ENCODE measurements at places on chromosomes 16 and 17. TPM values are rescaled to one million over a fixed set of nuclear protein-coding genes. Genes with fewer than 3 reads are reported as not detected.

BCL7C gene
- 43.8 TPM for total RNA-seq

- H3K27ac ChIP-seq: no peak overlapping the region
- peaks cover 28% of the 10 kb centered on the region for H3K36me3 ChIP-seq
- H3K27me3 ChIP-seq: no peaks in the 10 kb centered on the region
These were observed 3.7 kb downstream of the TXNDC11 start for GRCh38 chr16:11738742-11739544.

GRCh38 chr17:53017227-53017626 is 805.5 kb upstream of the KIF2B start:
- H3K27ac ChIP-seq: no peak overlapping the region
- DNase-seq: no peak
- no peaks in the 10 kb centered on the region for H3K27me3 ChIP-seq
- H3K4me1 ChIP-seq: no peaks in the 10 kb centered on the region
- no peak overlapping the region for H3K4me3 ChIP-seq

DNA sequence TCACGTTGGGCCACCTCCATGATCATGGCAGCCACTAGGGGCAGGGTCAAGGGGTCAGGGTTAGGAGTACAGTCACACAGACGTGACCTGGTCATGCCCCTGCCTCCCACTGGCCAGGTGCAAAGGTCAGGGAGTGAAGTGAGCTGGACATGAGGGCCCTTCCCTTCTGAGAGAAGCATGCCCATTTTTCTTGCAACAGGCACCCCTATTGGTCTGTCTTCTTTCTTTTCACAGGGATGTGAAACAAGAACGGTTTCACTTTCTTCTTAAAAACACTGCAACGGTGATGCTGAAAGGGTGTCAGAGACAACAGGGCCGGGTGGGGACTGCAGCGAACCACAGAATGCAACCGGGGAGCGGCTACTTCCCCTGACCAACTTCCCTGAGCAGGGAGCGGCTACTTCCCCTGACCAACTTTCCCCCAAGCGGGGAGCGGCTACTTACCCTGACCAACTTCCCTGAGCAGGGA is 52.1 kb upstream of the DOC2B start:
- no peak overlapping the region for H3K4me3 ChIP-seq
- DNase-seq: peak; percentile 64
- no peaks in the 10 kb centered on the region for H3K27me3 ChIP-seq

DNA sequence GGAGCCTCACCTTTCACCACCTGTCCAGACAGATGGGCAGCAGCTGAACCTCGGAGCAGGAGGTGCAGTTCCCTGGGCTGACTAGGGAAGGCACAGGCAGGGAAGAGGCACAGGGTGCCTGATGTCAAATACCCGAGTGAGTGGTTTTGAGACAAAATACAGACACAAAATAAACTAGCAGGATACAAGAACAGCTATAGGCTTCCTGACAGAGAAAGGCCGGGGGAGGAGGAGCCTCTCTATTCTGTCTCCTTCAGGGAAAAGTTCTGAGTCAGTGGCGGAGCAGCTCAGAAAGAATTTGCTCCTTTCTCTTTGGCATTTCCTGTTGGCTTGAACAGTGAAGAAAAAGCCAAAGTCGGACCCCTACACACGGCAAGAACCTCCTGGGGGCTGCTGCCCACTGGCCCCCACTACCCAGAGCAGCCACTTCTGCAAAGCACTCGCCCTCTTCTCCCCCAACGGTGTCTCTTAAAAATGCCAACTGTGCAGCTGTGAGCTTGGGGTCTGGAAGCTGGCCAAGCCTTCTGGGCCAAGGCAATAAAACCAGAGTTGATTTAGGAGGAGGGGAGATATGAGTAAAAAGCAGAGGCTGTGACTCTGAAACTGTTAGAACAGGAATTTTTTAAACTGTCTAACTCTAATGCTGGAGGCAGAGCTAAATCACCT is 14.4 kb upstream of the FAAP100 start:
- peak overlapping the region; percentile 37 for H3K27ac ChIP-seq
- peaks cover 23% of the 10 kb centered on the region for H3K4me1 ChIP-seq
- peaks cover 85% of the 10 kb centered on the region for H3K36me3 ChIP-seq
- DNase-seq: no peak

NTN3 gene
- not detected for total RNA-seq

DNA sequence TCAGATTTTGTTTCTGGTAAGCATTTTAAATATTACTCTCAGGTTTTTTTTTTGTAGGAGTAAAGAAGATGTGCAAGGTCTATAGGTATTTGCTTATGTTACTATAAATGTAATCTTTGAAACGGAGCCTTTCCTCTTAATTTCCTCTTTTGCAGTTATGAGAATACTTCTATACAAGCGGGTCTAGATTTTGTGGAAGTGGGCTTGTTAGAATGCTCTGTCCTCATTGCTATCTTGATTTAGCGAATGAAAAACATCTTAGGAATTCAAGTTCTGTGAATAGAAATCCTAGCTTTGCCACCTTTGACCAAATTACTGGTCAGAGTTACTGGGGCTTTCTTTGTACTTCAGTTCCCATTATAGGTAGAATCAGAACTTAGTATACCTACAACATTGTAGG is 80.3 kb downstream of the EFCAB13 start:
- H3K4me1 ChIP-seq: no peaks in the 10 kb centered on the region
- no peak overlapping the region for H3K27ac ChIP-seq
- no peaks in the 10 kb centered on the region for H3K36me3 ChIP-seq
- no peak for DNase-seq
- no peaks in the 10 kb centered on the region for H3K27me3 ChIP-seq
- no peak overlapping the region for H3K4me3 ChIP-seq

DNA sequence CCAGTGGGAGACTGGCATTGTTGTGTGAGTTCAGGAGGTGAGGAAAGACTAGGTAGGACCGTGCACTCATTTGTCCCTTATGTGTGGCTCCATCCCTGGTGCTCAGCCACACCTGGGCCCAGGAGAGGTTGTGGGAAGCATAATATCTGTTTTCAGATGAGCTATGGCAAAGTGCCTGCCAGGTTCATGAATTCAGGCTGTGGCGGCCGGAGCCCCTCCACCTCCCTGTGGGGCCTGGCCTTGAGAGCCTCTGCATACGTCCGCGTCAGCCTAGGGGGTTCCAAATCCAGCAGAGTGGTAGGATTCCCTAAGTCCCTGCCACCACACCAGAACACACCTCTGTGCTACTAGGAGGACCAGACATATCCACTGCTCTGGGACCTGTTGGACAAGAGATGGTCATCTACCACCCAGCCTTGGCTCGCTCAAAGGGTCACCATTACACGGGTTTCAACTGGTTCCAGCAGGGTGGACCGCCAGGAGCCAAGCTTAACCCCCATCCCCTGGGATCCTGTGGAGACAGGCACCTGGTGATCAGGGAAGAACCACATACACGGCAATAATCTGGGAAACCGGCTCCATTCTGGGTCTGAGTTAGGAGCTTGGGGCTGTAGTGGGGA is 2.0 kb downstream of the B3GNT9 start:
- H3K27ac ChIP-seq: no peak overlapping the region
- H3K27me3 ChIP-seq: no peaks in the 10 kb centered on the region
- peaks cover 23% of the 10 kb centered on the region for H3K4me1 ChIP-seq
- DNase-seq: no peak
- peaks cover 47% of the 10 kb centered on the region for H3K36me3 ChIP-seq

KRT25 gene
- total RNA-seq: 145 TPM

KRT32 gene
- total RNA-seq: 11.5 TPM

GRCh38 chr16:15837761-15838160 is 19.1 kb downstream of the MYH11 start:
- no peaks in the 10 kb centered on the region for H3K4me1 ChIP-seq
- no peak overlapping the region for H3K4me3 ChIP-seq
- H3K27me3 ChIP-seq: no peaks in the 10 kb centered on the region
- no peak overlapping the region for H3K27ac ChIP-seq
- no peaks in the 10 kb centered on the region for H3K36me3 ChIP-seq

DNA sequence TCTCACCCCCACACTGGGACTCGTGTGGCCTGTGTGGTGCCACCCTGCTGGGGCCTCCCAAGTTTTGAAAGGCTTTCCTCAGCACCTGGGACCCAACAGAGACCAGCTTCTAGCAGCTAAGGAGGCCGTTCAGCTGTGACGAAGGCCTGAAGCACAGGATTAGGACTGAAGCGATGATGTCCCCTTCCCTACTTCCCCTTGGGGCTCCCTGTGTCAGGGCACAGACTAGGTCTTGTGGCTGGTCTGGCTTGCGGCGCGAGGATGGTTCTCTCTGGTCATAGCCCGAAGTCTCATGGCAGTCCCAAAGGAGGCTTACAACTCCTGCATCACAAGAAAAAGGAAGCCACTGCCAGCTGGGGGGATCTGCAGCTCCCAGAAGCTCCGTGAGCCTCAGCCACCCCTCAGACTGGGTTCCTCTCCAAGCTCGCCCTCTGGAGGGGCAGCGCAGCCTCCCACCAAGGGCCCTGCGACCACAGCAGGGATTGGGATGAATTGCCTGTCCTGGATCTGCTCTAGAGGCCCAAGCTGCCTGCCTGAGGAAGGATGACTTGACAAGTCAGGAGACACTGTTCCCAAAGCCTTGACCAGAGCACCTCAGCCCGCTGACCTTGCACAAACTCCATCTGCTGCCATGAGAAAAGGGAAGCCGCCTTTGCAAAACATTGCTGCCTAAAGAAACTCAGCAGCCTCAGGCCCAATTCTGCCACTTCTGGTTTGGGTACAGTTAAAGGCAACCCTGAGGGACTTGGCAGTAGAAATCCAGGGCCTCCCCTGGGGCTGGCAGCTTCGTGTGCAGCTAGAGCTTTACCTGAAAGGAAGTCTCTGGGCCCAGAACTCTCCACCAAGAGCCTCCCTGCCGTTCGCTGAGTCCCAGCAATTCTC is 27.4 kb downstream of the STH start:
- H3K27me3 ChIP-seq: no peaks in the 10 kb centered on the region
- DNase-seq: no peak
- H3K4me3 ChIP-seq: no peak overlapping the region
- H3K4me1 ChIP-seq: peaks cover 3% of the 10 kb centered on the region
- peak overlapping the region; percentile 4 for H3K27ac ChIP-seq
- H3K36me3 ChIP-seq: peaks cover 46% of the 10 kb centered on the region

- H3K4me1 ChIP-seq: peaks cover 15% of the 10 kb centered on the region
- no peak overlapping the region for H3K4me3 ChIP-seq
- no peaks in the 10 kb centered on the region for H3K27me3 ChIP-seq
- H3K27ac ChIP-seq: peak overlapping the region; percentile 15
- DNase-seq: no peak
These were observed 68.5 kb upstream of the TBX2 start for GRCh38 chr17:61331178-61331577.

CTF1 gene
- 0.30 TPM for total RNA-seq

GRCh38 chr17:66354981-66355380 is 52.6 kb downstream of the PRKCA start:
- H3K27ac ChIP-seq: no peak overlapping the region
- H3K27me3 ChIP-seq: no peaks in the 10 kb centered on the region
- no peaks in the 10 kb centered on the region for H3K36me3 ChIP-seq
- no peak overlapping the region for H3K4me3 ChIP-seq

GRCh38 chr16:55735120-55735781 is 79.5 kb downstream of the SLC6A2 start:
- no peak for DNase-seq
- peaks cover 2% of the 10 kb centered on the region for H3K27me3 ChIP-seq
- H3K27ac ChIP-seq: no peak overlapping the region
- H3K4me3 ChIP-seq: no peak overlapping the region

DNA sequence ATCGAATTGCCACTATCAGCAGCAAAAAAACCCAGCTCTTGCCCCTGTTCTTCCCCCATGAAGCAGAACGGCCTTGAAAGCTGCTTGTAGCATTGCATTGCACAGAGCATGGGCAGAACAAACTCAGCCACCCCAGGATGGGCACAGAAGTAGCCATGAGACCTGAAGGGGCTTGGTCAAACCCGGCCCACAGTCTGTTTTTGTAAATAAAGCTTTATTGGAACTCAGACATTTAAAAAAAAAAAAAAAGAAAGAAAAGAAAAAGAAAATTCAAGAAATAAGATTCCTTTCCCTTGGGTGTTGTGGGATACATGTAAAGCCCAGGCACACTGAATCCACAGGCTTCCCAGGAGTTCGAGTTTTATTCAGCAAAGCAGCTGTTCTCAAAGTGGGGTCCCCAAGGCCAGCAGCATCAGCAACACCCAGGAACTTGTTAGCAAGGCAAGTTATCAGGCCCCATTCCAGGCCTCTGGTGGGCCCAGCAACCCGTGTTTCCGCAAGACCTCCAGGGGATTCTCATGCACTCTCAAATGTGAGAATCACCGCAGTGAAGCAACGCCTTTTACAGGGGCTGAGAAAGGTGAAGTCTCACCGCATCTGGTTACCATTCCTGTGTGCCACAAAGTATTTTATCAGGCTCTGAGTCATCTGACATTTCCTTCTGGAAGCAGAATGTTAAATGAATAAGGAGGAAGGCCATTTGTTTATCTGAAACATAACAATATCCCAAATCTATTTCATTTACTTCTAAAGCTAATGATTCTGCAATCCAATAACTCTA is 108.2 kb downstream of the SLC39A11 start:
- no peak overlapping the region for H3K4me3 ChIP-seq
- H3K27me3 ChIP-seq: no peaks in the 10 kb centered on the region
- DNase-seq: no peak

GRCh38 chr16:67555795-67556212 is 6.5 kb upstream of the CTCF start:
- no peak overlapping the region for H3K4me3 ChIP-seq

PLA2G10 gene
- total RNA-seq: not detected

DNA sequence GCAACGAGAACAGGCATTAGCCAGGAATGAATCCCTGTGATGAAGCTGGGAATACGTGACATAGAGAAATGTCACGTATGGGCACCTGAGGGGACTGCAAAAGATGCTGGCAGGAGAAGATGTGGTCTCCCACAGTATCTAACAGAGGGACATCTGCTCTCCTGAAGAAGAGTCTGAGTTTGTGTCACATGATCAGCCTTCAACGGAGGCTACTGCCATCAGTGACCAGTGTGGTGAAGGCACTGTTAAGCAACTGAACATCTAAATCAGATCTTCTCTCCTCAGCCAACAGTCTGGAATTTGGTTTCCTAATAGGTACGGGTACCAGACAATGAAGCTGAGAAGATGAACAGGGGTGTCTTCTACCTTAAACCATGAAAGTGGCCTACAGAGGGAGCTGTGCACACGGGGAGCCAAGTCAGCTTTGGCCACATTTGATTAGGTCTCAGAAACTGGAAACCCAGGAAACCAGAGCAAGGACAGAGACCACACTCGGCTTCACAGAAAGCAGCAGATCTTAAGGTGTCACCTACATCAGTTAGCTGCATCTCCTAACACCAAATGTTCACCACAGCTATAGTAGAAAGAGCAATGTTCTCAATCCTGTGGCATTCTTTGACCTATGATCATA is 41.8 kb downstream of the BRD7 start:
- peaks cover 63% of the 10 kb centered on the region for H3K36me3 ChIP-seq
- no peak overlapping the region for H3K27ac ChIP-seq
- DNase-seq: no peak
- H3K4me1 ChIP-seq: no peaks in the 10 kb centered on the region
- no peaks in the 10 kb centered on the region for H3K27me3 ChIP-seq

GRCh38 chr17:9361188-9361955 is 214.2 kb downstream of the STX8 start:
- H3K27me3 ChIP-seq: no peaks in the 10 kb centered on the region
- DNase-seq: no peak
- H3K4me3 ChIP-seq: no peak overlapping the region
- peak overlapping the region; percentile 53 for H3K27ac ChIP-seq

- H3K4me3 ChIP-seq: no peak overlapping the region
- peaks cover 46% of the 10 kb centered on the region for H3K27me3 ChIP-seq
- H3K36me3 ChIP-seq: no peaks in the 10 kb centered on the region
- no peaks in the 10 kb centered on the region for H3K4me1 ChIP-seq
- DNase-seq: no peak
These were observed 96.2 kb downstream of the USP31 start for GRCh38 chr16:23052908-23053580.

KCNH6 gene
- total RNA-seq: not detected

All from suprapubic skin (tissue), 4 donors.